KG1 (cell line): ENCODE measurements at places on chromosomes 12 and 14.

GRCh38 chr14:73394317-73394716 lies 64.0 kb downstream of the NUMB start:
- DNase-seq: no peak

- DNase-seq: no peak
These were observed 31.4 kb downstream of the CD9 start for GRCh38 chr12:6231359-6232268.

GRCh38 chr14:61471297-61472005 lies 150.1 kb downstream of the PRKCH start:
- no peak for DNase-seq

DNA sequence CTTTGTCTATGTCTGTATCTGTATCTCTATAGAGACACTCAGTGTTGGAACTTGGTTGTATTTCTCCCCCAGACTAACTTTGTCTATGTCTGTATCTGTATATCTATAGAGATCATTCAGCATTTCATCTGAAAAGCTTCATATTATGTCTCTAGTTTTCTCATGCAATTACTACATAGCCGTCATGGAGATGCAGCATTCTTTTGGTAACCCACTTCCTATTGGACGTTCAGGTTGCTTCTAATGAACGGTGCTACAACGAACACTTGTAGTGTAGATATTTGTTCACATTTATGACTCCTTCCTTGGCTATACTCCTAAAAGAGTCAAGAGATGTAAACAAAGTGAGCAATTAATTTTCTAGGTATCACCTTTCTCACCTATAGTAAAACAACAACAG lies 81.5 kb upstream of the KCNA1 start:
- no peak for DNase-seq

- DNase-seq: no peak
These were observed 161.3 kb upstream of the PTPRQ start for GRCh38 chr12:80282761-80283160.

DNA sequence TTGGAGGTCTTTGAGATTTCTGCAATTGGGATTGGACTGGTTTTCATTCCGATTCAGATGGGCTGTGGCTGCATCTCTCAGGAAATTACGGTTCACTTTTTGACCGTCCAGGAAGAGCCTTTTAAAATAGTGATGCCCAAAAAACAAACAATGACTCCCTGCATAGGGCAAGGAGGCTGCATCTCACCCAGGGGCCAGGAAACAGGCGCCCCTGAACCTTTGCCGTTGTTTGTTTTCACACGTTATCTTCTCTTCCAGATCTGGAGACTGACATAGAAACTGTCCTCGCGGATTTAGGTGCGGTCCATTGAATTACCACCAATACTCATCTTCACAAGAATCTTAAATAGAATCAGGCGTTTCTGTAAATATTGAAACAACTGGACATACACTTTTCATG lies 66.0 kb downstream of the FLRT2 start:
- no peak for DNase-seq

DNA sequence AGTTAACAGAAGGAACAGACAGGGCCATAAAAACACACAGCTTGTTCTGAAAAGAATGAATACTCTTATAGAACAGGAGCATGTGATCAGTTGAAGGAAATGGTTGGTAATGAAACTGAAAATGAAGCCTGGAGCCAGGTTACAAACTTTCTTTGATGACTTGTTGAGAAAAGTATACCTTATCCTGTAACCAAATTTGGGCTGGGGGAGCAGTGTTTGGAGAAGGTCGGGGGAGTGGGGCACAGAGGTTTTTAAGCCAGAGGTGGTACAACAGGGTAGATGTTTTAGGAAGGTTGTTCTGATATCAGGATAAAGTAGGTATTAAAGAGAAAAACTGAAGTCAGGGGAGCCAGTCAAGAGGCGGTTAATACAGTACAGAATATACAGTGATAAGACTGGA lies 8.2 kb downstream of the GOLT1B start:
- no peak for DNase-seq

DNA sequence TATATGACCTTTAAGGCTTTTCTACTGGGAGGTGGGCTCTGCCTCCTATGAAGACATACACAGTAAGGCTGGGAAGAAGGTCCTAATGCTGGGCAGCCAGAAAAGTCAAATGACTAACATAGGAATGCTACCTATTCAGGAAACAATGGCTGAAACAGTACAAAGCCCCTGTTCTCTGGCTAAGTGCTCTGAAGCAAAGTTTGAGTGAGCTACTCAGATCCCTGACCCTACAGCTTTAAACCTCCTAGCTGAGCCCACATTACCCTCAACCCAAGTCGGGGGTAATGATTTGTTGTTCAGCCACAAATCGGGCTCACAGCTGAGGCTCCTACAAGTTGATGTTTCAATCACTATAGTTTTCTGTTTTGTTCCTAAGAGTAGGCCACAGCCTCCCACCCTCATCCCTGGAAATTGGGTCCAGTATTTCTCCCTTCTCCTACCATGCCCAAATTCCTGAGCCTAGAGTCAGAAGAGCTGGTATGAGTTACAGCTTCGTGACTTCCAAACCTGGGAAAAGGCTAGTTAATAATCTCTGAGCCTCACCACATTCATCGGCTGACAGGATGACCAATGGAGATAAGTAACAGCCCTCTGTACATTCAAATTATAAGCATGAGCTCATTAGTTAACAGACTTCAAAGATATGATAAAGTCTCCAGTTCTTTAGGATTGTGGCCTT lies 46.5 kb downstream of the BTBD7 start:
- no peak for DNase-seq

- no peak for DNase-seq
These were observed 424 bp upstream of the CYP27B1 start for GRCh38 chr12:57767305-57767698.

DNA sequence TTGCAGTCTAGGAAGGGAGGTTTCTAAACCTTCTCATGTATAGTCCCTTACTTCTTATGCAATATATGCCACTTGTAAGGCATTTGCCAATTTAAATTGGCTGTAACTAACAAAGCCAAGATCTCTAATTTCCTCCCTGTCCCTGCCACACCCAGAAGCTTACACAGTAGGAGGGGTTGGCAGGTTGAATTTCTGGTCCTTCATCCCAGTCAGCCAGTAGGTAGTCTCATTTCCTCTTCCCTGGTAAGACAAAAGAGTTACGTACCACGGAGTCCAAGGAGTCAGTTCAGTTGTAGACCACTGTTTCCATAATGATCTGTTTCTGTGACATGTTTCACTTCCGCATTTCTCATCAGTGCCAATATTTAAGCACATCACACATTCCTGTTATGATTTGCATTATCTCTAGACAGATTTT lies 47.0 kb upstream of the PLBD1 start:
- no peak for DNase-seq

GRCh38 chr14:79703209-79703608 lies 508.1 kb downstream of the DIO2 start:
- no peak for DNase-seq

DNA sequence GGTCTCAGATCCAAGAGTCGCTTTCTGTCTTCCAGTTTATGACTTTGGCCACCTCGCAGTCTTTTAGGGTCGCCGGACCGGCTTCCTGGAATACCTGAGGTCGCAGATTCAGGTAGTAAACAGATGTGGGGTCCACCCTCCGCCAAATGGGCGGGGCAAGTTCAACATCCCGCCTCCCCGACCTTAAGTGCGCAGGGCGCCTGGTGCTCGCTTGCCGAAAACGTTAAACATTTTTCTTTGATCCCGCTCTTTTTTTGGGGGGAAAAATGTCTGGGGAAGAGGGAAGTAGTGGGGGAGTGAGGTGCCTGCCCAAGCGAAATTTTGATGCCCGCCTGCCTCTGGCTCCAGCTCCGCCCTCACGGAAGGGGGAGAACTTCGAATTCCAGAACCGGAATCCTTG lies 73.9 kb upstream of the TBX5 start:
- no peak for DNase-seq

GRCh38 chr12:5032821-5033220 lies 10.9 kb upstream of the KCNA5 start:
- no peak for DNase-seq

GRCh38 chr12:101042211-101042610 lies 167.8 kb downstream of the SLC5A8 start:
- DNase-seq: no peak

GRCh38 chr14:102903889-102904512 lies 18.5 kb upstream of the AMN start:
- DNase-seq: no peak

DNA sequence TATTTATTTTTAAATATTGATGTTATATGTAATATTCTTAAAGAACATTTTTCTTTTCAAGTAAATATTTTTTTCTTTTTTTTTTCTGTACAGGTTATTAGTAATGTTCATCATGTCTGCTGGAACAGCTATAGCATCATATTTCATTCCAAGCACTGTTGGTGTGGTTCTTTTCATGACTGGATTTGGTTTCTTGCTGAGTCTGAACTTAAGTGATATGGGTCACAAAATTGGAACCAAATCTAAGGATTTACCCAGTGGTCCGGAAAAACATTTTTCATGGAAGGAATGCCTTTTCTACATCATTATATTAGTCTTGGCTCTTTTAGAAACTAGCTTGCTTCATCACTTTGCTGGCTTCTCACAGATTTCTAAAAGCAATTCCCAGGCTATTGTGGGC lies 23.2 kb downstream of the PCNX4 start:
- DNase-seq: no peak

GRCh38 chr14:21033133-21033698 lies 1.4 kb downstream of the RNASE13 start:
- no peak for DNase-seq

- DNase-seq: no peak
These were observed 57.2 kb downstream of the SYNE2 start for GRCh38 chr14:63909984-63910383.

DNA sequence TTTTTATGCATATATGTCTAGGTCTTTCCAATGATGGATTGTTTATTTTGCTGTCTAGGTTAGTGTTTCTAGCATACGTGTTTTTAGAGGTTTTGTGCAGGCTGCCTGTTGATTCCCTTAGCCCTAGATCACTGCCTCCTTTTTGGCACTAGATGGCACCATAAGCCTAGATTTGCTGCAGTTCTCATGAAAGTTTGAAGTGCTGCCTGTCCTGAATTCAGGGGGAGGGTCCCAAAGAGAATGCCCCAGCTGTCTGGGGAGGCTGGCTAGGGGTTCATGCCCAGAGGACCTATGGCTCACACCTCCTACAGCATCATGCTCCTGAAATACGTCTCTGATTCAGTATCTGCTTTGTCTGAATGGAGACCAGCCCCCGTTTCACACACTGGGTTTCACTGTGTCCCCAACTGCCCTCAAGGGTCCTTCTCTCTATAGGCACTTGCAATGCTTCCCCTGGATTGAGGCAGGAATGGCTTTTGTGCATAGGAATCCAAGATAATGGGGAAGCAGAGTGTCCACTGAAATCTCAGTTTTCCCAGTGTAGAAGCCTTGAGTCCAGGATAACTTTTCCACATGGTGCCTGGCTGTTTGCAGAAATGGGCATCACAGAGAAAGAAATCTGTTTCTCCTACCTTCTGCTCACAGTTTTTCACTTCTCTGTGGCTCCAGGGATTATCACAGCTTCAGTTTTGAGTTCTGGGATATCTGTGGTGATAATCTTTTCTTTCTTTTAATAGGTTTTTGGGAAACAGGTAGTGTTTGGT lies 14.2 kb upstream of the TXNRD1 start:
- DNase-seq: peak; percentile 43

DNA sequence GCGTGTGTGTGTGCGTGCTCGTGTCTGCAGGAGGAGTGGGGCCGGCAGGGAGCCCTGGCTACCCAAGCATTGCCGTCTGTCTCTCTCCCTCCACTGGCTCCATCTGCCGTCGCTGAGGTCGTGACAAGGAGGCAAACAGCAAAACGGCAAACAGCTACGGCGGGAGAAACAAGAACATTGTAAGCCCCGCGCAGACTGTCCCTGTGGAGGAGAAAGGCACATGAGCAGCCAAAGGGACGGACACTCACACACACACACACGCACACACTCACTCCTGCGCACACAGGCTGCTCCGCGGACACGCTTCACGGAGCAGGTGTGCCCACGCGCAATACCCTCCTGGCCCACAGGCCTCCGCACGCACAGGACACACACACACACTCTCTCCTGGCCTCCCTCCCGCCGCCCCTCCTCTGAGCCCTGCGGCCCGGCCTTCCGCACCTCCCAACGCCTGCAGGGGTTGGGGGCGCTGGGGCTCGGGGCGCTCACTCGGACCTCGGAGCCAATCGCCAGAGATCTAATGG lies 905 bp downstream of the CISTR start:
- DNase-seq: no peak

DNA sequence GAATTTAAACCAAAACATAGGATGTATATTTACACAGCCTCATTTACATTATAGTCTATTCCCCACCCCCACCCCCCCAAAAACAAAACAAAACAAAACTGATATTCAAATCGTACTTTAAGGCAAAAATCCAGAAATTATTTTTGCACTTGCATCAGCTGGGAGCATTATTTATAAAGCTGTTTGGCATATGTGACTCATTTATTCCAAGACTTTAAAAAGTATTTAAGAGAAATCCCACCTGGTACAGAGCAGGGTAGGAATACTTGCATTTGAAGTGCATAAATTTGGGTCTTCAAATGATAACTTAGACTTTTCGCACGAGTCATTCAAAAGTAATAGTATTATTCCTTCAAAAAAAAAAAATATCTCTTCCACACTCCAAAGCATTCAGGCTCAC lies 1.1 kb downstream of the KLHL28 start:
- no peak for DNase-seq

- no peak for DNase-seq
These were observed 18.8 kb upstream of the FLVCR2 start for GRCh38 chr14:75559451-75560222.

GRCh38 chr12:42468341-42468821 lies 121.2 kb downstream of the PRICKLE1 start:
- no peak for DNase-seq

GRCh38 chr12:57630891-57631433 lies 2.0 kb downstream of the B4GALNT1 start:
- DNase-seq: no peak

DNA sequence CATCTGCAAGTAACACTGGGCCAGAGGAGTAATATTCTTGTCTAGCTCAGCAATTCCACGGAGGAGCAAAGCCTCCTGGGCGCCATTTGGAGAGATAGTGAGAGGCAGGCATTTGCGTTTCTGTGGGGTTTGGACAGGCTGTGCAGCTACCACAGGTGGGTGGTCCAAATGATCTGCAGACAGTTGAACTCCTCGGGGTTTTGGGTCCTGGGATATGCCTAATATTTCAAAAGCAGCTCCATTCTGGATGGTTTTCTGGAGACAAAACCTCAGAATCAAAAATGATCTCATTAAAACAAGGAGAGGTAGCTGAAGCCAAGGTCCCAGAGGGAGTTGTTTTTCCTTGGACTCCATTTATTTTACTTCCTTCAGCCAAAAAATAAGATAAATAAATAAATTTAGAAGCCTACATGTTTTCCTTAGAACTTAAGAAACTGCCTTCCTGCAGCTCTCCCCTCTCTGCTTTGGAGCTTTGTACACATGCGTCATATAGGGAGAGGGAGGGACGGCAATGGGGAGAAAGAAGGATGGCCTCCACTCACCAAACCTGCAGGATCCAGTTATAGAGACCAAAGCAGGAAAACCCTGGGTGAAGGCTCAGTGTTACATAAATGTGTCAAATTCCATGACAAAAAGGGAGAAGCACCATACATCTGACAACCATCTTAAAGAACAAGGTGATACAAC lies 227.3 kb upstream of the DAAM1 start:
- DNase-seq: no peak
